ENCODE measurements at places on chromosomes 5 and 9.

DNA sequence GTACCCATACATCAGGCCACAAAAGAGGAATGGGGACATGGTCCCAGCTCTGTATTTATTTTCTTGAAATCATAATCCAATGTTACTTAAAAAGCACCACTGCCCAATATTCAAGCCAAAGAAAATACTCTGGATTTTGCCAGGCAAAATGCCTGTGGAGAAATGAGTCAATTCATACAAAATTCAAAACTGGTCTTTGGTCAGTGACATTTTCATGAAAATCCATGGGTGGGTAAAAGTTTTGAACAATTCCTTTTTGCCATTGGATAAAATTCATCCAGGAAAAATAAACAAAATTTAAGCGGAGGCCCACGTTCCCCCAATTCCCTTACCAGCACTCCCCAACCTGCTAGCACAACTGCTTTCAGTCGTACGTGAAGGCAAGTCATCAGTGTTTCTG, 186.2 kb downstream of the GLIS3 start:
- DNase-seq = no peak

DNA sequence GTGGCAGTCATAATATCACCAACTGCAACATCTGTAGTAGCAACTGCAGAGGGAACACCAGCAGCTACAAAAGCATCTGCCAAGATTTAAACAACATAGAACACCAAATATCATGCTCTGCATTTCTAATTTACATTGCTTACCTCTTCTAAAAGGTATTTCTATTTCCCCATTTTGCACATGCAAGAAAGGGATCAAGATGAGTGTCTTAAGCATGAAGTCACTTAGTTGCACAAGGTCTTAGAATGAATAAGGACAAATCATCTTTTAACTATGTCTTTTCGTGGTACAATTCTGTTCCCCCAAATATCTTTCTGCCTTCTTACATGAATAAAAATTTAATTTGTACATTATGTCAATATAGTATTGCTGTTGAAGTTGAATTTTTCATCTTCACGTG, 1746.4 kb downstream of the EFNA5 start:
- DNase-seq = no peak

DNA sequence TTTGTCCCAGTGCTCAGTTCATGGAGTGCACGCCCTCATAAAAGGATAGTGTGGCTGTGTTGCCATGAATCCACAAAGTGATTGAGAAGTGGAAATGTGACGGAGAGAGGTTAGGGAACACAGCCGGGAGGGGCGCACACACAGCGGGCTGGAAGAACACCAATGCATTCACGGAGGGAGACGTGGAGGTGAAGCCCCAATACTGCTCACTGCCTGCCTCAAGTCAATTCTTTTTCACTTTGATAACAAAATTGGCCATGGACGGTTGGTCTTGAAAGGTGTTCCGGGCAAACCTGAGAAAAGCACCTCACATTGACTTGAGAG, 424.1 kb downstream of the MED10 start:
- DNase-seq = no peak

GRCh38 chr9:37284636-37285035, 137.9 kb upstream of the GRHPR start:
- no peak for DNase-seq

- no peak for DNase-seq
Measured at GRCh38 chr5:37737326-37738056, 102.3 kb downstream of the GDNF start.

GRCh38 chr5:40678026-40678425, 1.7 kb upstream of the PTGER4 start:
- DNase-seq = peak; percentile 41

- no peak for DNase-seq
Measured at GRCh38 chr9:88829276-88829675, 162.0 kb upstream of the S1PR3 start.

- no peak for DNase-seq
Measured at GRCh38 chr5:54257366-54258118, 52.8 kb downstream of the ARL15 start.

DNA sequence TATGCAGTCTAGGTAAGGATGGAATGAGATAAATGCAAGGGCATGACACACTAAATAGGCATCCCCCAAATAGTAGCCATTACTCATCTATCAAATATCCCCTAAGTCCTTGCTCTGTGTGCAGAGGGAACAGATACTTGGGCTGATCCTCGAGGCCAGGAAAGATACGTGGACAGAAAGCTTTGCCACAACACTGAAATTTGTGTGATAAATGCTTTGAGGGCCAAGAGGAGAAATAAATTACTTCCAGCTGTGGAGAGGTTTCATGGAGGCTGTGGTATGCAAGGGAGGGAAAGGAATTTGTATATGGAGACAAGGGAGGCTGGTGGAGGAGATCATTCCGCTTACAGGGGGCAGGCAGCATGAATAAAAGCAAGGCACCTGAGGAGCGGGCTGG, 18.5 kb downstream of the ATOX1 start:
- DNase-seq = peak; percentile 99

GRCh38 chr5:52864371-52864770, 76.7 kb downstream of the ITGA1 start:
- peak; percentile 49 for DNase-seq

DNA sequence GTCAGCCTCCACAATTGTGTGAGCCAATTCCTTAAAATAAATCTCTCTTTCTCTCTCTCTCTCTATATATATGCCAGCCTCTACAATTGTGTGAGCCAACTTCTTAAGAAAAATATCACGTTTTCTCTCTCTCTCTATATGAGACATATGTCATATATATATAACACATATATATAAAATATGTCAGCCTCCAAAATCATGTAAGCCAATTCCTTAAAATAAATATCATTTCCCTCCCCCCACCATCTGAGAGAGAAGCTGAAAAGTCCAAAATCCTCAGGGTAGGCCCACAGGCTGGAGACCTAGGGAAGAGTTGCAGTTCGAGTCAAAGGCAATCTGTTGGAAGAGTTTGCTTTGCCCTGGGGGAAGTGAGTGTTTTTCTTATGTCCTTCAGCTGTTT, 158.1 kb upstream of the RPS23 start:
- DNase-seq = no peak

DNA sequence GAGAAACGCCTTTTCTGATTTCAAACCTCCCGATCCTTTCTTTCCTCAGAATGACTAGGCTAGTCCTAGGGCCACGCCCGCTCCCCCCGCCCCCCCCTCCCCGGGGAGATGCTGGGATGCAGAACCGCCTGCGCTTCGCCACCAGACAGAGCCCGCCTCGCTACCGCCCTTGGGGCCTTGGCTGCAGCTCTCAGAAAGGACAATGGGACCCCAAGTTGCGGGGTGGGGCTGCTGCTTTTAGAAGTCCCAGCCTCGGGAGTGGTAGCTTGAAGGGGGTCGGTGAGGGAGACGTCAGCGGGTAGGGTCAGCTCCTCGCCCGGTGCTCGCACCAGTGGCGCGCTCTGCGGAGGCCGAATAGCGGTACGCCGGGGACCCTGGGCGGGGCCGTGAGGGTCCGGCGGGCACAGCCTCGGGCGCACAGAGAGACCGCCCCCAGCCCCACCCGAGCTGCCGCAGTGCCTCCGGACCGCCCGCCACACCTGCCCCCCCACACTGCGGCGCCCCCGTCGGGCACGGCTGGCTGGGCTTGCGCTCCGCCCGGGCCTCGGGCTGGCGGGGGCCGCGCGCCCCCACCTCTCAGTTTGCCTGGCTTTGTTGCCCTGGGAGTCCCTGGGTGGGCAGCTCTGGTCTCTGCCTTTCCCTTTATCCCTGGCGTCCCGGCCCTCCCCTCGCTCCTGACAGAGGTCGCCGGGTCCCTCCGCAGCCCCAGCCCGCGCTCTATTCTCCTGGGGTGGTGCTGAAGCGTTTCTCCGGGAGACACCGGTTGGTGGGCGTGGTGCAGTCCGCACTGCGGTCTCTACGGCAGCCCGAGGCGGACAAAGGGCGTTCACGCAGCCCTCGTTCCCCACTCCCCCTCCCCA, 1.2 kb downstream of the MAP1B start:
- DNase-seq = peak; percentile 72
